ENCODE measurements at places on chromosomes 6 and 20.

GRCh38 chr6:32604434-32604877 is 14.8 kb upstream of the HLA-DRB1 start:
- DNase-seq, result no peak

- DNase-seq, result peak; percentile 31
Measured at GRCh38 chr6:160979061-160979708, 12.4 kb upstream of the MAP3K4 start.

DNA sequence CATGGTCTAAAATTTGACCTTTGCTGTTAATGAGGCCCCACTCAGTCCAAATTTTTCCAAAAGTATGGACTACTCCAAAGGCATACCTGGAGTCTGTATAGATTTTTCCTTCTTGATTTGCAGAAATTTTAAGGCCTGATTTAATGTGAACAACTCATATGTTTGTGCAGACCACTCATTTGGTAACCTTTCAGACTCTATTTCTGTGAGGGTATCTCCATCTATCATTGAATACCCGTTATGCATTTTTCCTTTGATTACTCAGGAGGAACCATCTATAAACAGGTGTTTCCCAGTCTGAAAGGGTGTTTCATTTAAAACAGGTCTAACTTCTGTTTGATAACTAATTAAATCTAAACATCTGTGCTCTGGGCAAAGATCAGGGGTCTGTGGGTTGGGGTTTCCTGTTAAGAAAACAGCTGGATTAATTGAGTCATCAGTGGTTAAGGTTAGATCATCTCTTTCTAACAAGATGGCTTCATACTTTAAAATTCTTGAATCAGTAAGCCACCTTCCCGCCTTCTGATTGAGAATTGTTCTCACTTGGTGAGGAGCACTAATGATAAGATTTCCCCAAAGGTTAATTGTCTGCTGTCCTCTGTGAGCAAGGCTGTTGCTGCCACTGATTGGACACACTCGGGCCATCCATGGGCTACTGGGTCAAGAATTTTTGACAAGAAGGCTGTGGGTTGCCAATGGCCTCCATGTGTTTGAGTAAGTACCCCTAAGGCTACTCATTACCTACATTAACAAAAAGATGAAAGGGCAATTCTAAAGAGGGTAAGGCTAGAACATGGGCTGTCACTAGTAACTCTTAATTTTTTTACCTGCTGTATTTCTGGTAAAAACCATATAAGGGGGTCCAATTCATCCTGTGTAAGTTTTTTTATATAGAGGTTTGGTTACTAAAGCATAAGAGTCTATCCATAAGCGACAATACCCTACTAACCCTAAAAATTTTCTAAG is 24.1 kb downstream of the HLA-B start:
- no peak for DNase-seq

DNA sequence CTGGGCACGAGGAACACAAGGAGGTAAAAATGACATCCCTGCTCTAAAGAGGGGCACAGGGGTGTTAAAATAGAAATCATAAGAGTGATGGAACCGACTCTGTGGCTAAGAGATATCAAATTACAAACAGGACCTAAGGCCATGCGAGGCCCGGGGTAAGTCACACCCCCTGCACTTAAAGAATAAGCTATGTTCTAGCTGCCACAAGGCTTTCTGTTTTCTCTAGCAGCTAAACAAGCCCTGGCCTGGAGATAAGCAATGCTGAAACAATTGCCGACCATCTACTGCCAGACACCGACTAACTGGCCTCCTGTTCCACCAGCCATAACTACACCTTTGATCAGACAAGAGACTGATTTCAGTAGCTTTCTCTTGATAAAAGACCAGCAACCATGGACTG is 32.4 kb downstream of the MDGA1 start:
- DNase-seq, result no peak

- peak; percentile 31 for DNase-seq
Measured at GRCh38 chr6:132133736-132134445, 182.7 kb upstream of the CCN2 start.

DNA sequence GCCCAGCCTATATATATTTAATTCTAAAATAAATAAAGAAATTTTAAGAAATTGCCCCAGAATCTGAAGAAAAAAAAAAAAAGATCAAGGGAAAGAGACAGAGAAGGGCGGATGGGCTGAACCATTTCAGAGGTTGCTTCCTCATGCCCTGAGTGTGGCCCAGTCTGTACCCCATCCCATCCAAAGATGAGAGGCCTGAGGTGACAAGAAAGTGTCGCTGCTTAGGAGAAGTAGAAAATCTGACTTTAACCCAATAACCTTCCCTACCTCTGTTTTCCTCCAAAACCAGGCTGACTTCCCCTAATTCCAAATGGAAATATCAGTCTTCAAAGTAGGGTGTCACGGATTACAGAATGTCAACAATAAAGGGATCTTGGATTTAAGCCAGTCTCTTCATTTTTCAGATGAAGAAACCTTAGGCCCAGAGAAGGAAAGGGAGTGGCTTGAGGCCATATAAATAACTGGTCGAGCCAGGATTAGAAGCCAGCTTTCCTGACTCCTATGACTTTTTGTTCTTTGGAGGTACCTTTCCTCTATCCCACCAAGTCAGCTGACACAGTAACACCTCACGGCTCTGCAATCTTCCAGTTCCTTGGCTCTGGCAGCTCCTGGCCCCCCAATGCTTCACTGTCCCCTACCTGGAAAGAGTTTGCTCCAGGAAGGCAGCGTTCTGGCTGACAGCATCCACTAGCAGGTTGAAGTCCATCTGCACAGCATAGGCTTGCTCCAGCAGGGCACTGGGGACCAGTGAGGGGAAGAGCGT is 10.1 kb downstream of the GSS start:
- DNase-seq, result no peak

DNA sequence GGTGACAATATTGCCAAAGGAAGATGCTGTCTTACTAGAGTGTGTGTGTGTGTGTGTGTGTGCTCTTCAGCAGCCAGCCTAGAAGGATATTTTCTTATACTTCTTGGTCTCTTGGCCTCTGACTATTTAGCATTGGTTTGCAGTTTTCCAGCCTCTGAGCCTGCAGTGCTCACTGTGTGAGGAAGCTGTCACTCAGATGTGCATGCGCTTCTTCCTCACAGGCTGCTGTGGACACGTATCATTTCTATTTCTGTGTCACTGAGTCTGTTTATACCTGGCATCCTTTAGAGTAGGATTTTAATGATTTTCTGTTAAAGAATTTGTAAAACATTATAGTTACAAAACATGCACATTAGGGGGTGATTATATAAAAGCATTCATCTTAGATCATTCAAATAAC is 83.3 kb downstream of the ALDH8A1 start:
- no peak for DNase-seq

DNA sequence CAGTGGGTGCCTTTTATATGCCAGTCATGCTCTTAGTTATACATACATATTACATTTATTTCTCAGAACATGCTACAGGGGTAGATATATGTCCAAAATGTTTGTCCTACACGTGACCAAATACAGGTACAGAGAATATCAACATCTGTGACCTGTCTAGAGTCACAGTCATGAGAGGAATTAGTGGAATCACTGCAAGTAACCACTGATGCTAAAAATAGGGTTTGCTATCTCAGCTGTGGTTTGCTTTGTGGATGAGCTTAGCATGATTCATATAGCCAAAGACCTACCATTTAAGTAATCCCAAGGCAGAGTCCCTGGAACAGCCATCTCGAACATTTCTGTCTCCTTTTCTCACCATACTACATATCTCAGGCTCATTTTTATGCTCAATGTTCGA is 32.3 kb downstream of the GSTA3 start:
- DNase-seq, result peak; percentile 80

DNA sequence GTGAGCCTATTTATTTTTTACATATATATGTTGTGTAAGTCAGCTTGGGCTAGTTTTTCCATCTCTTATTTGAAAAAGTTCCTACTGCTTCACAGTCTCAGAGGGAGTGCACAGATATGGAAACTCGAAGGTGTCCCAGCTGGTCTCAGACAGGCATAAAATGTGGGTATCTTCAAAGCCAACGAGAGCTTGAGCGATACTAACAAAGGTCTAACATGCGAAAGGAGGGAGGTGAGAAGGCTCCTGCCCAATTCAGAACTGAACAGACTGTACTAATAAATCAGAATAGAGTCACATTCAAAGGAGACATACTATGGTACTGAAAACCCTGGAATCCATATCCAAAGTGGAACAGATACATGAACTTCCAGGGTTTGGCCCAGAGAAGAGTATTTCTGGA is 113.0 kb downstream of the PREX1 start:
- no peak for DNase-seq

Measured in AG08395 (cell line).